ENCODE measurements at places on chromosomes 7 and 10.
A peak's percentile ranks its signal among the peaks of the same experiment; 100 is the strongest.

GRCh38 chr7:128660596-128660995 is 11.5 kb upstream of the GARIN1A start:
- DNase-seq: no peak

- no peak for DNase-seq
These were observed 13.5 kb upstream of the TSPAN13 start for GRCh38 chr7:16739863-16740622.

GRCh38 chr7:157501581-157501980 is 164.8 kb downstream of the DNAJB6 start:
- peak; percentile 67 for DNase-seq

DNA sequence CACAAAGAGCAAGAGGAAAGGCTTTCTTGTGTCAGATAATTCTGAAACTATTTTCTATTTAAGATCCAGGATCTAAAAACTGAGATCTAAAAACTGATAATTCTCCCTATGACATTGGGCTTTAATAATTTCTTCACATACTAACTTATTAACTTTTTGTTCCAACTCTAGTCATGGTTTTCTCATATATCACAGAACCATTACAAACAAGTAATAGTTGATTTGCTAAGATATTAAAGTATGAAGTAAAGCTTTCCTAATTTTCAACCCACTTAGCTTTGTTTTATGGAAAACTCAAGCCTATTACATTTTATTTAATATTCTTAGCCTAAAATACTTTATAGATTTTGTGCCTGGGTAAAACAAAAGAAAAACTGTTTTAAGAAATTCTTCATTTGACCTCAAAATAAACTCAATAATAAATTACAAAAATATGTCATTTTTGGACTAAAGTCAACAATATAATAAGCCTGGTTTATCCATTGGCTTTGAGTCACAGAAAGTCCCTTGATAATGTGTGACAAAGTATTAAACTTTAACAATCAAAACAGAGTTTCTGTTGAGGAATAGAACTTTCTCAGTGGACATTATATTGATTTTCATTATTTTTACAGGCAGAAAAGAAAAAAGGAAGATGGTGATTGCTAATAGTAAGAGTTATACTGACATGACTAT is 1142.9 kb upstream of the SORCS1 start:
- no peak for DNase-seq

GRCh38 chr7:51340029-51340838 is 23.6 kb upstream of the COBL start:
- DNase-seq: no peak

- DNase-seq: no peak
These were observed 15.2 kb upstream of the EGR2 start for GRCh38 chr10:62831346-62831745.

- DNase-seq: peak; percentile 17
These were observed 77.9 kb downstream of the ZMIZ1 start for GRCh38 chr10:79146611-79147130.

GRCh38 chr7:50923476-50923875 is 140.8 kb upstream of the GRB10 start:
- no peak for DNase-seq

- no peak for DNase-seq
These were observed 213.5 kb upstream of the TMEM229A start for GRCh38 chr7:124246262-124246863.

- no peak for DNase-seq
These were observed 494.9 kb upstream of the PODXL start for GRCh38 chr7:132051311-132051710.

- no peak for DNase-seq
These were observed 16.7 kb downstream of the AGFG2 start for GRCh38 chr7:100555701-100556100.

- no peak for DNase-seq
These were observed 464.4 kb upstream of the POM121L12 start for GRCh38 chr7:52571026-52571425.

GRCh38 chr10:104479906-104480593 is 126.4 kb downstream of the CFAP58 start:
- no peak for DNase-seq

DNA sequence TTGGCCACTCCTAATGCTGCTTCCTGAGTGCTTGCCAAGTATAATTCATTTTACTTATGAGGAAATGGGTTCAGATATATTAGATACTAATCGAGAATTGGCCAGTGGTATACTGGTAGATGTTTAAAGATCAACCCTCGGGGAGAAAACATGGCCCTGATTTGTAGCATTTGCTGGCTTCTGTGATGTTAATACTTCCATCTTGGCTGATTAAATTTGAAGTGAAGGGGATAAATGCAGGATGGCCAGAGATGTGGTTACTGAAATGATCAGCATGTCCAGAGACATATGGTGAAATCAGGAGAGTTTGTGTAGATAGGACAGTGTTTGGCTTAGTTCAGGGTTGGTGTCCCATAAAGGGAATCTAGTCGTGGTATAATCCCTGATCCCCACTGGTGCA is 11.2 kb downstream of the UBE2D4 start:
- no peak for DNase-seq

GRCh38 chr10:17023386-17024298 is 106.0 kb downstream of the CUBN start:
- DNase-seq: peak; percentile 91

GRCh38 chr7:99219985-99220384 is 12.1 kb upstream of the KPNA7 start:
- no peak for DNase-seq

DNA sequence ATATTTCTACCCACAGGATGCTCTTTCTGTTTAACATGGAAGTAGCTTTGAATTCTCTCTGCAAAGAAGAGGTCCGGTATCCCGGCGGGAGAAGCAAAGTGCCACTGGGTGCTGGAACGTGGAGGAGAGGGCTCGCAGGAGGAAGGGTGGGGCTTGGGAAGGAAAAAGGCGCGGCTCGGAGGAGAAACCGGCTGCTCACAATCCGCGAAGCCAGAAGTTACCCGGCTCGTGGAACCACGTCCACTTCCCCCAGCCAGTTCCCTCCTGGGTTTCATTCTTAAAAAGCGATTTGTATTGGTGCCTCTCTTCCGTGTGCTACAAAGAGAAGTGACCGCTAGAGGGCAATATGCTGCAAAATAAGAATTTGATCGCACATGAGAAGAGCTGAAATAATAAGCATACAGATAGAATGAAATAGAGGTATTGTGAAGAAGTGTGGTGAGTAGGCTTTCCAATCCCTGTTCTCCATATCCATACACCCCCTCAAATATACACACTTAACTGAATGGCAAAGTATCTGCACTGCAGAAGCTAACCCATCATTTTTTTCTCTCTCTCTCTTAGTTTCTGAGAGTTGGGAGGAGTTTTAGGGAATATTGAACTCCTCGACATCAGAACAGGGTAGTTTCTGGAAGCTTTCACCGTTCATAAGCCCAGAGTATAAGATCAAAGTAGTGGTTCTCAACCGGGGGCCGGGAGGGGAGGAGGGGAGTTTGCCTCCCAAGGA is 31.1 kb downstream of the TRIL start:
- DNase-seq: peak; percentile 46

GRCh38 chr7:17126413-17127268 is 171.8 kb upstream of the AHR start:
- no peak for DNase-seq

- no peak for DNase-seq
These were observed 274.5 kb upstream of the MGMT start for GRCh38 chr10:129192344-129193128.

- no peak for DNase-seq
These were observed 209.4 kb downstream of the CELF2 start for GRCh38 chr10:11227103-11227502.

- no peak for DNase-seq
These were observed 223.5 kb downstream of the DNAJB6 start for GRCh38 chr7:157560258-157560654.

DNA sequence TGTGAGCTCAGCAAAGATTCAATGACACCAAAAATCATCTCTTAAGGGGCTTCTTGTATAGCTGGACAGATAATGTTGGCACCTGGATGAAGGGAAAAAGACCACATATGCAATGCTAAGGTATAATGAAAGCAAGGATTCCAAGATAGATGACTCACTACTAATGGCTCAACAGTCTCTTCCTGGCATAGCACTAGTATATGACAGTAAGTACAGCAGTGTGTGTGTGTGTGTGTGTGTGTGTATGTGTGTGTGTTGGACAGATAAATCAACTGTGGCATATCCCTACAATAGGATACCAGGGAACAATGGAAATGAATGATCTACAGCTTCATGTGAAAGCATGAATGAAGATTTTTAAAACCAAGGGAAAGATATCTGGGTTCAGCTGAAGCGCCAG is 257.1 kb downstream of the SFMBT2 start:
- DNase-seq: no peak

GRCh38 chr10:3413937-3414666 is 241.5 kb upstream of the PITRM1 start:
- DNase-seq: no peak

GRCh38 chr7:464454-465401 is 54.9 kb downstream of the PDGFA start:
- DNase-seq: no peak

DNA sequence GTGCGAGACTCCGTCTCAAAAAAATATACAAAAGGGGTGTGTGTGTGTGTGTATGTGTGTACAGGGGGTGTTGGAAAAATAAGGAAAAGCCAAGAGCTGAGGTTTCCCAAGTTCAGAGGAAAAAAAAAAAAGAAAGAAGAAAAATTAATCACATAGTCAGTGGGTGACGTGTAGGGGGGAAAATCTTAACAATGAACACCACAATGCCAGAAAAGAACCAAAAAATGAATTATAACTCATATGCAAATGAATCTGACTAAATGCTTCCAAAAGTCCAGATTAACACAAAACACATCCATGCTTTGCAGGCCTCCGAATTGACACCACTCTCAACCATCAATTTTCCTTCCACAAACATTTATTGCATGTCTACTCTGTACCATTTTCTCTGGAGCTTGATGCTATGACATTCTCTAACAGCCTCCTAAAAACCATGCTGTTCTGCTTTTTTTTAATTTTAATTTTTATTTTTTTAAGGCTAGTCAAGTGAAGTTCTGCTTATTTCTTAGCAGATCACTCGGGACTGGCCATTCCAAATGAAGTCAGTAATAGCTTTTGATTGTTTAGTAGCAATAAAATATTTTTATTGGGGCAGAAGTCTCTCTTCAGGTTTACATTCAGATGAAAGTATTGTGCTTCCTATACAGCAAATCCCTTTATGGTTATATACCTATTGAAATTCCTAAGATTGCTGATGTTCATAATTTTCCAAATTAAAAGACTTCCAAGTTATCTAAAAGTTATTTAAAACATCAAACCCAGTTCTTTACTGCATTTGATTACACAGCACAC is 133.8 kb downstream of the CNOT4 start:
- DNase-seq: no peak

DNA sequence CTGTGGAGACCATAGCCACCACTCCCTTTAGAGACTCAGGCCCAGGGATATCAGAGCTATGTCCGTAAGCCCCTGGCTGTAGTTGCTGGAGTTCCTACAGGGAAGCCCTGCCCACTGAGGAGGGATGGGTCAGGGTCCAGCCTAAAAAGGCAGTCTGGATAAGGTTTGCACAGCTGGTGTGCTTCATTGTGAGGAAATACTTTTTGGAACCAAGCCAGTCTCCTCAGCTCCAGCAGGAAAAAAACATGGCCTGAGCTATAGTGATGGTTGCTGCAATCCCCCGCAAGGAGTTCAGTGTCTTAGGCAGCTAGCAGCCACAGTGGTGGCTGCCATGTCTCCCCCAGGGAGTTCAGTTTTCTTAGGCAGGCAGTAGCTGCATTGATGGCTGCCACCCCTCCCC is 52.6 kb upstream of the CYP2C8 start:
- no peak for DNase-seq

GRCh38 chr10:28241741-28242399 is 61.0 kb downstream of the MPP7 start:
- peak; percentile 15 for DNase-seq

GRCh38 chr10:110629680-110630191 is 14.4 kb upstream of the RBM20 start:
- DNase-seq: no peak

DNA sequence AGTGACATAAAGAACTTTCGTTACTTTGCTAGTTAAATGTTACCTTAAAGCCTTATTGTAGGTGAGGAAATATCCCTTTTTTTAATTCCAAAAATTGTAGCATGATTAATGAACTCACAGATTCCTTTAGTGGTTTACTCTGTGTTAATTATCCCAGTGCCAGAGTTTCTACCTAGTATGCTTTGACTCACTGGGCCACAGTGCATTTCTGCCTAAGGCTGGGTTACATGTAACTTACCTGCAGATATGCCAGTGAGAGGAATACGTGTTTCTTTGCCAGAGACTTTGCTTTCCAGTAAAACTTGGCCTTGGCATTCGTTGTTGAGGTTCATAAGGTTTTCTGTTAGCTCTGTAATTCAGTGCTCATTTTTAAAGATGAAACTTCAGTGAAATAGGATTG is 380.8 kb upstream of the LRGUK start:
- DNase-seq: no peak

DNA sequence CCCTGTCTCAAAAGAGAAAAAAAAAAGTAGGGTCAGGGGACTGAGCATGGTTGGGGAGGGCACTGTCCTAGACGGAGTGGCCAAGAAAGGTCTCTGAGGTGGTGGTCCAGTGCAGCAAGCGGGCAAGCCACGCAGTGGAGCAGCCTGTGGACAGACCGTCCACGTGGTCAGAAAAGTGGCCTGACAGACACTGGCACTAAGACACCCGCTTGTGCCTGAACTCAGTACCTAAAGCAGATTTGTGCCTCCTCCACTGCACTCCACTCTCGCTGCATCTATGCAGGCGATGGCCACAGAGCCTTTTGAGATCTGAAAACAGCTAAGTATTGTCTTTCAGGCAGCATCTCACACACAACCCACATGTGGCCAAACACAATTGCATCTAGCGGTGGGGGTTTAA is 8.8 kb downstream of the ASB10 start:
- DNase-seq: no peak

DNA sequence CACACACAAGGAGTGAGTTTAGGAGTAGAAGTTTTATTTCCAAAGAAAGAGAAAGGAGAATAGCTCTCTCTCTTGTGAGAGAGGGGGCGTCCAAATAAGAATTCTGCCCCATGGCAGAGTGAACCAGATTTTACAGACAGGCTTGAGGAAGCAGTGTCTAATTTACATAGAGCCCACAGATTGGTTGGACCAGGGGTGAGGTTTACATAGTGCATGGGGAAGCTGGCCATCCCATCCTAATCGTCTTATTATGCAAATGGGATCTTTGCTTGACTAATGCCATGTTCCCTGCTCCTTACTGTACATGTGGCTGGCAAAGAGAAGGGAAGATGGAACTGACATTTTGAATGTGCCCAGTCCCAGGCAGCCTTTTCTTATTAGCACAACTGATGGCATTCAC is 60.0 kb upstream of the ACSM6 start:
- no peak for DNase-seq

GRCh38 chr10:117272195-117273076 is 31.5 kb downstream of the SLC18A2 start:
- DNase-seq: no peak

GRCh38 chr7:30869794-30870611 is 41.6 kb upstream of the AQP1 start:
- no peak for DNase-seq

- no peak for DNase-seq
These were observed 1057.5 kb downstream of the GATA3 start for GRCh38 chr10:9111976-9112375.

- DNase-seq: no peak
These were observed 61.2 kb upstream of the ODAD2 start for GRCh38 chr10:28060031-28060607.
